ENCODE measurements at places on chromosomes 4 and X. TPM values are rescaled to one million over a fixed set of nuclear protein-coding genes. Genes with fewer than 3 reads are reported as not detected.

DNA sequence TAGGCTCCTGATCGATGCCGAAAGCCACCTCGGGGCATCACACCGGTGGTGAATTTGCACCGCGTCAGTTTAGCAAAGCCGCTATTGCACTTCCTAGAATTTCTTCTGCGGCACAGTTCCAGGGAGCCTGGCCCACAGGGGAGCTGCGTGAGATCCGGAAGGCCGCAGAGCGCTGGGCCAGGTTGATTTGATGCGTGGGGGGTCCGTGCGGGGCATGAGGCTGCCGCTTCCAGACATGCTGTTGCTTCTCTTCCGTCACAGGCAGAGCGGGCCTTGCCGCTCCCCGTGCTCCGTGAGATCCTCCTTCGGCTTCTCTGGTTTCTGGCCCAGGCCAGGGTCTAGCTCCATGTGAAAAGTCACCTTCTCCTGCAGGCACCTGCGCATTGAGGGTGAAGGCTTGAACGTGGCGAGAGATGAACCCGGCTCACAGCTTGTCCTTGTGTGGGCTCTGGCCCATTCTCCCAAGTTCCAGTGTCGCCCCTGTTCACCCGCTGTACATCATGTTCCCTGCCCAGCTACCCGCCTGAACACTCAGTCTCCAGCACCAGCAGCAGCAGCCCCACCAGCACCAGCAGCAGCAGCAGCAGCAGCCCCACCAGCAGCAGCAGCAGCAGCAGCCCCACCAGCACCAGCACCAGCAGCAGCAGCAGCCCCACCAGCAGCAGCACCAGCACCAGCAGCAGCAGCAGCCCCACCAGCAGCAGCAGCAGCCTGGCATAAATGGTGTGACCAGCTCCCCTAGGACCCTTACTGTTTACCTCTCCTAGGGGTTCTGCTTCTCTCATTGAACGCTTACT is 131.2 kb downstream of the TRIML1 start:
- no peak overlapping the region for H3K27ac ChIP-seq
- DNase-seq, result no peak
- no peaks in the 10 kb centered on the region for H3K27me3 ChIP-seq
- H3K36me3 ChIP-seq, result no peaks in the 10 kb centered on the region

GRCh38 chr4:171565130-171565788 is 247.9 kb upstream of the GALNTL6 start:
- no peaks in the 10 kb centered on the region for H3K36me3 ChIP-seq
- no peaks in the 10 kb centered on the region for H3K4me1 ChIP-seq
- H3K27me3 ChIP-seq, result no peaks in the 10 kb centered on the region
- no peak for DNase-seq

GRCh38 chrX:317424-318067 is 1.1 kb downstream of the GTPBP6 start:
- no peak for DNase-seq
- no peaks in the 10 kb centered on the region for H3K27me3 ChIP-seq
- H3K4me1 ChIP-seq, result peaks cover 3% of the 10 kb centered on the region
- H3K36me3 ChIP-seq, result peaks cover 4% of the 10 kb centered on the region
- H3K27ac ChIP-seq, result peak overlapping the region; percentile 43
- no peak overlapping the region for H3K4me3 ChIP-seq

DNA sequence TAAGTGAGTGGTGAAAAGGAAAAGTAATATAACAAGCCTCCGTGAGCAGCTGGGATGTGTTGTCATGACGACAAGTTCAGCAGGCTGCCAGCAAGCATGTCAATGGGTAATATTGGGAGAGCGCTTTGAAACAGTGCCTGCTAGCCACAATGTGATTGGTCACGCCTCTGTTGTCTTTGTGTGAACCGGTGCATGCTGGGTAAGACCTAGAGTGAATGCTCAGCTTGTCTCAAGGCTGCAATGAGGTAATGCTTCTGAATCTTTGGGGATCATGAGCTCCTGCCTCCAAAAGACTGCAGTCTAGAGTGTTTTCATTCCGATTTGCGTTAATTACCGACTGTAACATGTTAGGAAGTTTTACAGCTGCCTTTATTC is 54.9 kb downstream of the STOX2 start:
- H3K27ac ChIP-seq, result no peak overlapping the region
- H3K4me1 ChIP-seq, result no peaks in the 10 kb centered on the region
- no peak overlapping the region for H3K4me3 ChIP-seq
- DNase-seq, result no peak
- H3K36me3 ChIP-seq, result no peaks in the 10 kb centered on the region

- no peak overlapping the region for H3K27ac ChIP-seq
- no peak overlapping the region for H3K4me3 ChIP-seq
- no peaks in the 10 kb centered on the region for H3K36me3 ChIP-seq
- DNase-seq, result no peak
- H3K4me1 ChIP-seq, result no peaks in the 10 kb centered on the region
- H3K27me3 ChIP-seq, result no peaks in the 10 kb centered on the region
These were observed 8.9 kb downstream of the PGAM4 start for GRCh38 chrX:77960567-77960966.

GRCh38 chrX:30228526-30228925 is 1.9 kb upstream of the MAGEB3 start:
- H3K27ac ChIP-seq, result no peak overlapping the region
- no peak overlapping the region for H3K4me3 ChIP-seq
- H3K36me3 ChIP-seq, result no peaks in the 10 kb centered on the region
- DNase-seq, result no peak
- no peaks in the 10 kb centered on the region for H3K4me1 ChIP-seq

GRCh38 chrX:114508756-114509155 is 75.1 kb upstream of the HTR2C start:
- no peak overlapping the region for H3K27ac ChIP-seq
- H3K36me3 ChIP-seq, result no peaks in the 10 kb centered on the region
- no peak overlapping the region for H3K4me3 ChIP-seq
- DNase-seq, result no peak
- no peaks in the 10 kb centered on the region for H3K27me3 ChIP-seq
- no peaks in the 10 kb centered on the region for H3K4me1 ChIP-seq

- peaks cover 4% of the 10 kb centered on the region for H3K4me1 ChIP-seq
- H3K4me3 ChIP-seq, result no peak overlapping the region
- no peak overlapping the region for H3K27ac ChIP-seq
These were observed 276.6 kb downstream of the ANK2 start for GRCh38 chr4:113325876-113326615.

The LNX1 gene
- 4.6 TPM for total RNA-seq

- no peak overlapping the region for H3K27ac ChIP-seq
- DNase-seq, result no peak
- H3K27me3 ChIP-seq, result no peaks in the 10 kb centered on the region
- no peak overlapping the region for H3K4me3 ChIP-seq
- no peaks in the 10 kb centered on the region for H3K4me1 ChIP-seq
These were observed 53.0 kb upstream of the SOD3 start for GRCh38 chr4:24742335-24742734.

The GABRA4 gene
- total RNA-seq, result 0.66 TPM

GRCh38 chrX:2701600-2701999 is 10.5 kb downstream of the CD99 start:
- no peak for DNase-seq
- H3K4me3 ChIP-seq, result no peak overlapping the region

- H3K36me3 ChIP-seq, result no peaks in the 10 kb centered on the region
- H3K27me3 ChIP-seq, result no peaks in the 10 kb centered on the region
- no peak overlapping the region for H3K4me3 ChIP-seq
- no peak for DNase-seq
- no peaks in the 10 kb centered on the region for H3K4me1 ChIP-seq
These were observed 25.8 kb downstream of the USP9X start for GRCh38 chrX:41110801-41111625.

DNA sequence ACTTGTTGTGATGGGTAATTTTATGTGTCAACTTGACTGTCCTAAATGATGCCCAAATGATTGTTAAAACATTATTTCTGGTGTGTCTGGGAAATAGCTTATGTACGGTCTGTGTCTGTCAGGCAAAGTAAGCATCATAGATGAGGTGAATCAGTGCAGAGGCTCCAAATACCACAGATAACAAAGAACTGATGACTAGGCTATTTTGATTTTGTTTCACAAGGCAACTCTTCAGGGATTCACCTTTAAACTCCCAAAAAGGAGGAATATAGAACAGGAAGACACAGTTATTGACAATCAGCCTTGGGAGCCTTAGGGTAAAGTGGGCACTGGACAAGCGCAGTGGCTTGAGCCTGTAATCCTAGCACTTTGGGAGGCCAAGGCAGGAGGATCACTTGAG is 290.7 kb downstream of the PCDH10 start:
- no peak overlapping the region for H3K27ac ChIP-seq
- DNase-seq, result no peak
- no peak overlapping the region for H3K4me3 ChIP-seq
- H3K4me1 ChIP-seq, result no peaks in the 10 kb centered on the region
- H3K36me3 ChIP-seq, result no peaks in the 10 kb centered on the region

The RADX gene
- total RNA-seq, result 2.4 TPM

DNA sequence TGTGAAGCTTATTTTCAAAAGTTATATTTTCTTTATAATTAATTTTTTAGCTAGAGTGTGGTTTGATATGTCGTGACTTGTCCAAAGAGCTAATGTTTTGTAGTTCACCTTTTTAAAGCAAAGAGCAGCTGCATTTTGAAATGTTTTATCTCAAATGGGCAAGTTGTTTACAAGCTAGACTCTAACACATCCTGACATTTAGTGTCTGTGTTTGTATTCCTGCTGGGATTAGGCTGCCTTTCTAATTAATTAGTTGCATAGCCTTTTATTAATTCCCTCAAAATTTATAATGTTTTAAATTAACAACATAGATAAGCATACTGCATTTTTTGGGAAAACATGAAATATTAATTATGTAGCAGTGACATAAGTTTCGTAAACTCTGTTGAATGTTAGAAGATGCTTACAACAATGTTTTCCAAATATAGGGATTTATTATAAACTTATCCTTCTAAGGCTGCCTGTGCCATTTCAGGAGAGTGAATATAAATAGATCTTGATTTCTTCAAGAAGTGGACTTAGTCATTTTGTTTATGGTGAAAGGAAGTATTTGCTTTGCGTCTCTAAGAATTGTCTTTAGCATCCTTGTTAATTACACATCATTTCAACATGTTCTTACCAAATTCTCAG is 37.7 kb upstream of the NUDT6 start:
- H3K36me3 ChIP-seq, result no peaks in the 10 kb centered on the region
- H3K27ac ChIP-seq, result no peak overlapping the region
- no peak overlapping the region for H3K4me3 ChIP-seq
- H3K27me3 ChIP-seq, result no peaks in the 10 kb centered on the region
- H3K4me1 ChIP-seq, result peaks cover 3% of the 10 kb centered on the region

- no peaks in the 10 kb centered on the region for H3K4me1 ChIP-seq
- peak; percentile 65 for DNase-seq
- H3K36me3 ChIP-seq, result no peaks in the 10 kb centered on the region
- no peak overlapping the region for H3K27ac ChIP-seq
- no peaks in the 10 kb centered on the region for H3K27me3 ChIP-seq
These were observed 599 bp downstream of the NUP54 start for GRCh38 chr4:76147454-76148141.

- H3K27ac ChIP-seq, result no peak overlapping the region
- no peak overlapping the region for H3K4me3 ChIP-seq
- no peak for DNase-seq
- H3K27me3 ChIP-seq, result no peaks in the 10 kb centered on the region
- H3K4me1 ChIP-seq, result no peaks in the 10 kb centered on the region
- H3K36me3 ChIP-seq, result no peaks in the 10 kb centered on the region
These were observed 265.9 kb downstream of the ADAMTS3 start for GRCh38 chr4:72302981-72303704.

DNA sequence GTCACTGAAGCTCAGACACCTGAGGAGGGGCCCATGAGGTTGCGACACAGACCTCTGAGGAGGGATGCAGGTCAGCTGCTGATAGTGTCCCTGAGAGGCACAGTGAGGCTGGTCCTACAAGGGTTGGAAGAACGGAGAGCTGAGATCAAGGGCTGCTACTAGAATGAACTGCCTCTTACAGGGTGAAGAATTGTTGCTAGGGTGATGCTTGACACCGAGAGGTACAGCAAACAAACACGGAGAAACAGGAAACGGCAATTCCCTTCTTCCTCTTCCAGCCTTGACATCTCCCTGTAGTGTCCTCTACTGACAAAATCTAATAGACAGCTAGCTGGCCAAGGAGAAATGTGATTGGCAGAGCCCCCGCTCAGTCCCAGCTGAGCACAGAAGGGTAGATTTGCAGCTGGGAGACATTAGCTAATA is 11.8 kb upstream of the HPGDS start:
- H3K4me3 ChIP-seq, result no peak overlapping the region
- no peak overlapping the region for H3K27ac ChIP-seq
- no peaks in the 10 kb centered on the region for H3K27me3 ChIP-seq
- DNase-seq, result no peak

DNA sequence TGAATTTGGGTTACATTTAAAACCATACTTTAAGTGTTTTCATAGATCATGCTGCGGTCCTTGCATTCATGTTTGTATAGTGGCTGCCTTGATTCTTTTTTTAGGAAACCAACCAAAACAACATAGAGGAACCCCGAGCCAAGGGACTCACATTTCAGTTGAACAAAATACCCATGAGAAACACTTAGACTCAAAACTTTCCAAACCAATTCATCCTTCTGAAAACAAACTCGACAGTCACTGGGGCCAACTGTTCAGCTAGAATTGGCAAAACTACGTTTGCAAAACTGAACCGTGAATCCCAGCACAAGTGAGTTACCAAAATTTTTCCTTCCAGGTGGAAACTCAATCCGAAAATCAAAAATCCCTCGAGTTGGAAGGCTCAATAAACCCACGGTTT is 1.4 kb downstream of the ADGRA3 start:
- H3K4me3 ChIP-seq, result peak overlapping the region; percentile 70
- no peaks in the 10 kb centered on the region for H3K36me3 ChIP-seq
- H3K27me3 ChIP-seq, result no peaks in the 10 kb centered on the region
- H3K27ac ChIP-seq, result peak overlapping the region; percentile 30
- no peak for DNase-seq

The CENPVL1 gene
- not detected for total RNA-seq

- DNase-seq, result no peak
- H3K4me3 ChIP-seq, result no peak overlapping the region
- no peaks in the 10 kb centered on the region for H3K4me1 ChIP-seq
- no peaks in the 10 kb centered on the region for H3K36me3 ChIP-seq
These were observed 55.3 kb downstream of the GPR143 start for GRCh38 chrX:9710332-9710731.

The SOWAHD gene
- 0.45 TPM for total RNA-seq

DNA sequence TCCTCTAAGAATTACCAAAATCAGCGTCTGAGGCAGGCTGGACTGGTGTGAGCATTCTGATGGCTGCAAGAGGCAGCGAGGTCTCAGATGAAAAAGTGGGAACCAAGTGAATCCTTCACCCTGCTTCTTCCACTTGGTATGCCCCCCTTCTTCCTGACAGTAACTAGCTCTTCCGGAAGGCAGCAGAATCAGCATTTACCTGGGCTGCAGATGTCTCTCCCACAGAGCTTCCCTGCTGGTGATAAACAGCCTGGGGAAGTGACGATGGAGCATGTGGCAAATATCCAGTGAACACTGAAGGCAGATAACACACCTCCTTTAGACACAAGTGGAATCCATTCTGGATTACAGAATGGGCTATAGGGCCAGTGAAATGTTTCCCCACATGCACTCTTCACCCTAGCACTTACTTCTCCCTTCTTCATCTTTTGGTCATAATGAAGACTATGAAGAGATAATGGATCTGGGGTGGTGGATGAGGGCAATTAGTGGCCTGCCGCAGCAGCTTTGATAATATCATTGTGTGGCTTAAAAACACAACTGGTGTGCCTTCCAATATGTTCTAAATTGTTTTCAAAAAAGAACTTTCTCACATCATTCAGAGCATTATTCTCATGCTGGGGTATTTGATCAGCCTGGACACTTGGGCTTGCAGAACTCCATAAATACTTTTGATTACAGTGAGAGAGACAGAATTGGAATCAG is 60.8 kb upstream of the TBC1D9 start:
- H3K4me3 ChIP-seq, result no peak overlapping the region
- H3K36me3 ChIP-seq, result no peaks in the 10 kb centered on the region
- H3K27me3 ChIP-seq, result no peaks in the 10 kb centered on the region
- DNase-seq, result no peak
- no peaks in the 10 kb centered on the region for H3K4me1 ChIP-seq
- H3K27ac ChIP-seq, result no peak overlapping the region
